ENCODE measurements at places on chromosomes 16 and 17.
A peak's percentile ranks its signal among the peaks of the same experiment; 100 is the strongest.

- DNase-seq, result no peak
Measured at GRCh38 chr16:57266531-57267260, 17.8 kb downstream of the PLLP start.

- no peak for DNase-seq
Measured at GRCh38 chr16:13956635-13957196, 36.8 kb downstream of the ERCC4 start.

DNA sequence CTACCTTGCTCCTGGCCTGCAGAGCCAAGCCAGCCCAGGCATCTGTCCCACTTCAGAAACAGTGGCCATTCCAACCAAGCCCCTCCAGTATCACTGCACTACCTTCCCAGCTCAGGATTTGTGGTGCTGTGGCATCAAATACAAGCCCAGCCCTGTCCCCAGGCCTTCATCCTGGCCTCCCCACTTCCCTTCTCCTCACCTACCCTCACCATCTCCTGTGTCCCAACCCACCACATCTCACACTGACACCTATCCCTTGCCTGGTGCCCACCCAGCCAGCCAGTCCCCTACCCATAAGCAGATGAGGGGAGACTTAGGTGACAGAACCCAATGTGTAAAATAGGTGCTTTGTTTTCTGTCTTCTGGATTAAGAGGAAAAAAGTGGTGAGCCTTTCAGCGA is 66.0 kb upstream of the CDH5 start:
- DNase-seq, result no peak

DNA sequence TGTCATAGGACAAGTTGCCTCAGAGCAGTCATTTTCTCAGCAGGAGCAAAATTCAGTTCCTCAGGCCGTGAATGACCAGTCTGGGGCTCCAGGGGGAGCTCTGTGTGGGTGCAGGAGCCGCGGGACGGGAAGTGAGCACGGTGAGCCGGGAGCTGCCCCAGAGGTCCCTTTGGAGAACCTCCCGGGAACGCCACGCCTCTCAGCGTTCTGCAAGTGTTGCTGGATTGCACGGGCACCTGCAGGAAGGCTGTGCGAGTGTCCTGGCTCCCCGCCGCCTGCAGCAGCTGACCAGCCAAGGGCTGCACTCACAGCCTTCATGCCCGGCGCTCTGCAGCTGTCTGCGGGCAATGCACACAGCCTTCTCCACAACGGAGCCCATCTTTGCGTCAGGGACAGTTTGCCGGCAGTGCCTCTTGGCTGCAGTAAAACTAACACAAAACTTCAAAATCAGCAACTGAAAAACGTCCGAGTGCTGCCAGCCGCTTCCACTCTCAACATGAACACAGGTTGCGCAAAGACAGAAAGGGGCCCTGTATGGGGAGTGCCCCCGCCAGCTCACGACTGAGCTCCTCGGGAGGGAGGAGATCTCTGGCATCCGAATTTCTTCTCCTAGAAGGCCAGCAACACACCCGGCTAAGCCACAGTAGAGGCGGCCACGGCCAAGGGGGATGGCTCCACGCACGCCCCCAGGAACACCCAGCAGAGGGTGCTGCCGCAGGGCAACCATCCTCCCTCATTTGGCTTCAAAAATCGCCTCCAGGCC is 16.0 kb downstream of the NDUFAF8 start:
- DNase-seq, result no peak

- no peak for DNase-seq
Measured at GRCh38 chr16:73616770-73617169, 568.8 kb upstream of the ZFHX3 start.

DNA sequence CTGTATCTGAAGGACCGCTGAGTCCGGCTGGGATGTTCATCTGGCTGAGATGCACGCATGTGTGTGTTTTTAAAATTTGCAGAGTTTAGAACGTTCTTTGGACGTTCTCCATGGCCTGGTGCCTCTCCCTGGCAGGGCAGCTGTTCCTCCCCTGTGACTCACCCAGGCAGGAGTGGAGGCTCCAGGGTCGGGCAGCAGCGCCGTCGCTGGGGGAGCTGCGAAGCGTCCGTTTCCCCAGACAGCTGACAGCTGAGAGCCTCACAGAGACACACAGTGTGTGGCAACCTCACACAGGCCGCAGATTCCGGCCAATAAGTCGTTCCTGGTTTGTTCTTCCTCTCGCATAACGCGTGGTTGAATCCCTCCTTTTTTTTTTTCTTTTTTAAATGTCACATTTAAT is 80.6 kb downstream of the OR1D5 start:
- DNase-seq, result no peak

GRCh38 chr17:81926451-81927151 is 934 bp downstream of the MAFG start:
- DNase-seq, result peak; percentile 43

- DNase-seq, result no peak
Measured at GRCh38 chr17:46059486-46059885, 60.4 kb downstream of the STH start.

DNA sequence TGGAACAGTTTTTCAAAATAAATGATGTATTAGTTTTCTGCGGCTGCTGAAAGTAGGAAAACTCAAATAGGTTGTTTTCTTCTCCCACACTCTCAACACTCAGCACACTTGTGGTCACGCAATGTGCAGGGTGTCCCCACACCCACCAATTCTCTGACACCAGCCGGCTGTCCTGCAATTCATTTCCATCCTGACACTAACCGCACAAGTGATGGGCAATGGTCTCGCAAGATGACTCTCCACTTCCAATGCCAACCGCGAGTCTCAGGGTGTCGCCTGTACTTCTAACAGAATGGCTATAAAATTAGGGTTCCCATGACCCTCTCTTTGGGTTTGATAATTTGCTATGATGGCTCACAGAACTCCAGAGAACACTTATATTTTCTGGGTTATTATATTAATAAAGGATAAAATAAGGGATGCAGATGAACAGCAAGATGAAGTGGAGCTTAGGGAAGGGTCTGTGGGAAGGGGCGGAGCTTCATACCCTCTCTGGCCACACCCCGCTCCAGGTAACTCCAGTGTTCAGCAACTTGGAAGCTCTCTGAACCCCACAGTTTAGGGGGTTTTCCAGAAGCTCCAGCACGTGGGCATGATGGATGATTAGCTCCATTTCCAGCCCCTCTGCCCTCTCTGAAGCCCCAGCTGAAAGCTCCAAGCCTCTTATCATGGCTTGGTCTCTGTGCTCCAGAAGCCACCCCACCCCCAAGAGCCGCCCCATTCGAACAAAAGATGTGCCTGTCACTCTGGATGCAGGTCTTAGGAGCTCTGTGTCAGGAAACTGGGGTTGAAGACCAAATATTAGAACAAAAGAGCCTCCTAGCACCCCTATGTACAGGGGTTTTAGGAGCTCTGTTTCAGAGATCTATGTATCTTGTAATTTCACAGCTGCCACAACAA is 19.8 kb downstream of the TAF1C start:
- DNase-seq, result no peak

GRCh38 chr16:9308356-9308801 is 216.9 kb downstream of the HAPSTR1 start:
- DNase-seq, result no peak

- DNase-seq, result no peak
Measured at GRCh38 chr17:45672301-45672700, 111.8 kb upstream of the CRHR1 start.

DNA sequence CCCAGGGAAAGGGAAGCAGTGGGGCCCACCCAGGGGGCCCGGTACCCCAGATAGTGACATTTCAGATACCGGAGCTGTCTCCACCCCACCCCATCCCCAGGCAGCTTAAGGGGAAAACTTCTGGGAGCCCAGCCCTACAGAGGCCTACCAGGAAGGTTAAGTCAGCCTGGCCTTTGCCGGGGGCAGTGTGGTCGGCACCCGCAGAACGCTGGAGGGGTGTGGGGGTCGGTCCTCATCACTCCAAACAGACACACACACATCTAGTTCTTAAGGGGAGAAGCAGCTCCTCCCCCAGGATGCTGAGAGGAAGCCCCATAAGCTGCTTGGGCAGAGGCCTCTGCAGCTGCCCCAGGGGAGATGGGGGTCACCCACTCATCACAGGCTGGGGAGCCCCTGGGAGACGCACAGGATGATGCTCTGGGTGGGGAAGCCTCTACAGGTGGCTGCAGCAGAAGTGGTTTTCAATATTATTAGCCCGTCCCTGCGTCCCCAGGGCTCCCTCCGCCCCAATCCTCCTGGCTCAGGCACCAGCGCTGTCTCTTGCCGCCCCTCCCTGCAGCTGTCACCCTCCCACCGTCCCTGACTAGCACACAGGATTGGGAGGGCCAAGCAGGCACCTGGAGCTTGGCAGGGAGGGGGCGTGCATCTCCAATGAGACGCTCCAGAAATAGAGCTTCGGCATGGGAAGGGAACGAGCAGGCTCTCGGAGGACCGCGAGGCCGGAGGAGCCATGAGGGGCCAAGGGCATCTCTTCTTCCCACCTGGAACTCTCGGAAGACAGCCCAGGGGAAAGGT is 1.4 kb upstream of the ABR start:
- no peak for DNase-seq

DNA sequence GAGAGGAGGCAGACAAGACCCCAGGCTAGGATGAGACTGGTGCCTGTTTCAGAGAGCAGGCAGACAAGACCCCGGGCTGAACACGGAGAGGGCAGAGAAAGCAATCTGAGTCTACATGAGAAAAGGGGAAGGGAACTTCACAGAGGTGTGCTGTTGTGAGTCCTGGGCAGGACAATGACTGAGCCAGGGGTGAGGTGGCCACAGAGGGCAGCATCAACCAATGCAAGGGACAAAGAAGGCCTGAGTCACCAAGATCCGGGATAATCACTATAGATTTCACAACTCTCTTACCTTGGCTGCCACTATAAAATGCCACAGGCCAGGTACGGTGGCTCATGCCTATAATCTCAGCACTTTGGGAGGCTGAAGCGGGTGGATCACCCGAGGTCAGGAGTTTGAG is 89.0 kb downstream of the SLC39A11 start:
- DNase-seq, result no peak

DNA sequence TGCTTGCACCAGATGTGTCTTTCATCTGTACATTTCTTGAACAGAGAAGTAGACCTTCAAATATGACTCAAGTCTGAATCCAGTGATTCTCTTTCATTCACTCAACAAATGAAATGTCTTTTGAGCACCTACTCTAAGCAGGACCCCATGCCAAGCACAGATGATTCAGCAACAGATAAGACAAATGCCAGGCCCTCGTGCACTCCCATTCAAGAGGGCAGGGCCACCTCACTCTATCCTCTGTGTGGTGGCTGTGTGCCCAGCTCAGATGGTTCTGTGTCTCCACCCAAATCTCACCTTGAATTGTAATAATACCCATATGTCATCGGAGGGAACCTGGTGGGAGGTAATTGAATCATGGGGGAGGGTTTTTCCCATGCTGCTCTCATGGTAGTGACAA is 74.1 kb upstream of the NKD1 start:
- DNase-seq, result no peak

GRCh38 chr16:85333337-85333736 is 221.1 kb upstream of the CIBAR2 start:
- DNase-seq, result no peak

DNA sequence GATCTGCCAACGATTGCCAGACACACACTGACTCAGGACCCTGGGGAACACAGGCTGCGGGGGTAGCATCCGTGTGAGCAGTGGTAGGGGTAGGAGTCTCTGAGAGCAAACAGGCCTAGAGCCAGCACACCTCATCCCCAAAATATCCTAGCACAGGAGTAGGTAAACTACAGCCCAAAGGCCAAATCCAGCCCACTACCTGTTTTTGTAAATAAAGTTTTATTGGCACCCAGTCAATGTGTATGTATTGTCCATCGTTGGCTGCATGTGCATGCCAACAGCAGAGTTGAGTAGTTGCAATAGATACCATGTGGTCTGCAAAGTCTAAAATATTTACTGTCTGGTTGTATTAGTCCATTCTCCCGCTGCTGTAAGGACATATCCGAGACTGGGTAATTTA is 55.5 kb upstream of the GPRC5B start:
- DNase-seq, result no peak

GRCh38 chr17:82740906-82741759 is 5.7 kb downstream of the FN3K start:
- no peak for DNase-seq

DNA sequence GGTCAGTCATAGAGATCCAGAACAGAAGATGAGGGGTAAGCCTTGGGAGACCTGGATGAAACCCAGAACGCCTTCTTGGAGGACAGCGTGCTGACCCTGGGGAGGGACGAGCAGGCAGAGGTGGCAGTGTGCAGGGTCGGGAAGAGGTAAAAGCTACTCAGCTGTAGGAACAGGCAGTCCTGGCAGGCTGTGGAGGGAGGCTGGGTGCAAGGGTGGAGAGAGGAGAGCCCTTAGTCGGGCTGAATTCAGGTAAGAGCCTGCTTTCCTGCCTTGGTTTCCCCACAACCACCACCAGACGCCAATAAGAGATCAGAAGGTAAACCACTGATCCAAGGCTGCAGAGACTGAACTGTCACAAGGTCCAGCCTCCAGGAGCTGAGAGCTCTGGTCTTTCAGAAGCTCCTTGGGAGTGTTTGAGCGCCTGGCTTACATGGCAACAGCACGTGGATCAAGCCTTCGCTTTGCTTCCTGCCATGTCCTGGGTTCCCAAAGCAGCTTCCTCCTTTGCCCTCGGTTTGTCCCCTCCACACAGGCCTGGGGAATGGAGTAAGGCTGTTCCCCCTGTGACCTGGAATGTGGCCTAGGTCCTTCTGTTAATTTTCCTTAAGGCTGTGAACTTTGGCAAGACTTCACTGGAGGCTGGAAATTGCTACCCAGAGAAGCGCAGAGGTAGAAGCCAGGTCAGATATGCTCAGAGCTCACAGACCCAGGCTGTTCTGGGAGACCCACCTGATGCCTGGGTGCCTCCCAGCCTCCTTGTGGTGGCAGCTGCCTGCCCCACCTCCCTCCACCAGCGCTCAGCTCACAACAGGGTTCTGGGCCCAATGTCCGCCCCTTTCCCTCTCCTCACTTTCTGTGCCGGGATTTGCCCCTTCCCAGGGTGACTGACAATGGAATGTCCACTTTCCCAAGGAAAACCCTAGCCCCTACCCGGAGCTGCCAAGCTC is 3.9 kb upstream of the PDK2 start:
- DNase-seq, result no peak

GRCh38 chr16:67157106-67157748 is 2.5 kb downstream of the TRADD start:
- DNase-seq, result no peak

DNA sequence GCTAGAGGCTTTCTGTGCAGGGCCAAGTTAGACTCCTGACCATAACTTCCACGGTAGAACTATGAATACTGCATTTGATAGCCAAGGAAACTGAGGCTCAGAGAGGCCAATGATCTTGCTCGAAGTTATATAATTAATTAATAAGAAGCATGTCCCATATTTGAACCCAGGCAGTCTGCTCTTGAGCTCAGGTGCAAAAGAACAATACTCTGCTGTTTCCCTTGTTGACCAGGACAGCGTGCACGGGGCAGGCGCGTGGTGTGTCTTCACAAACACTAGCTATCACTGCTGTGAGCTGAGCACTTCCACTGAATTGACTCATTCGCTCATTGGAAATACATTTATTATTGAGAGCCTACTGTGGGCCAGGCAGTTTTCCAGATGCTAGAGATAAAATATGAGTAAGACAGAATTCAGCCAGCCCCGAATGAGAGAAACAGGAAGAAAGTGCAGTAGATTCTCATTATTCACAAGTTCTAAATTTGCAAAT is 1.6 kb downstream of the CHD9 start:
- no peak for DNase-seq

- no peak for DNase-seq
Measured at GRCh38 chr16:15856901-15857698, at the start of gene MYH11. Gene MYH11, minus strand, starts transcription at chr16:15857028. Its CDS starts 18,776 bp downstream, at chr16:15838252.

- DNase-seq, result no peak
Measured at GRCh38 chr17:63274146-63274545, 172.0 kb downstream of the CYB561 start.

Measured in COLO829 (cell line).